ENCODE measurements at places on chromosomes 2 and 18.

DNA sequence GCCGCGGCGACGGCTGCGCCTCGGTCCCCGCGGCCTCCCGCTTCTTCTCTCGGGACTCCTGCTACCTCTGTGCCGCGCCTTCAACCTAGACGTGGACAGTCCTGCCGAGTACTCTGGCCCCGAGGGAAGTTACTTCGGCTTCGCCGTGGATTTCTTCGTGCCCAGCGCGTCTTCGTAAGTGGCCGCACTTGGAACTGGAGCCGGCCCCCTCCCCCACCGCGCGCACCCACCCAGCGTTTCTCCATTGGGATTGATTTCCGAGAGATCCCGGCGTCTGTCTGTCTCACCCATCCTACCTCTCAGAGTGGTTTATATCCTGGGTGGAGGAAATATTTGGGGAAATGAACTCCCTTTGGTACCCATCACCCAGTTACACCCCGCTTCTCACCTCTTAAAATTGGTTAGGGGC is 498 bp downstream of the ITGAV start:
- DNase-seq, result no peak

- no peak for DNase-seq
Measured at GRCh38 chr2:102103992-102104871, 38.3 kb upstream of the IL1R1 start.

- DNase-seq, result no peak
Measured at GRCh38 chr2:15968280-15969178, 28.2 kb downstream of the MYCN start.

DNA sequence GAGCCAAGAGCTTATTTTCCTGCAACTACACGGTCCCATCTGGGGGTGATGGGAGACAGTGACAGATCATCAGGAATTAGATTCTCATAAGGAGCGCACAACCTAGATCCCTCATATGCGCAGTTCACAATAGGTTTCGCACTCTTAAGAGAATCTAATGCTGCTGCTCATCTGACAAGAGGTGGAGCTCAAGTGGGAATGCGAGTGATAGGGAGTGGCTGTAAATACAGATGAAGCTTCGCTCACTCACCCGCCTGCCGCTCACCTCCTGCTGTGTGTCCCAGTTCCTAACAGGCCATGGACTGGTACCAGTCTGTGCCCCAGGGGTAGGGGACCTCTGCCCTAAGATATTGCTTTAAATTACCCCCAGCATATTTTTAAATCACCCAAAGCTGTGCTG is 10.8 kb downstream of the LRRFIP1 start:
- no peak for DNase-seq

DNA sequence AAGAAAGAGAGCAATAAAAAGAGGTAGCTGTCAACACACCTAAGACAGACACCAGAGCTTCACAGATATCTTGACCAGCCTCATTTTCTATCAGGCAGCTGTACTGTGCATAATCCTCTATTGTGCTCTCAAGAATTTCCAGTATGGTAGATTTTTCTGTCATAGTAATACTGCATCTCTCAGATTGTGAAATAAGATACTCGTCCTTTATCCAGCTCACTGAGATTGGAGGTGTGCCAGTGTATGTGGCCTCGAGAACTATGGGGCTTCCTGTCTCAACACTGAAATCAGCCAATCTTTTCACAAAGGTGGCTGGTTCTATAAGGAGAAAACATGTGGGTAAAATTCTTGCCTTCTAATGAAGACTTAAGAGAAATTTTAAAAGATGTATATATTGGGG is 88.9 kb downstream of the TTN start:
- no peak for DNase-seq

DNA sequence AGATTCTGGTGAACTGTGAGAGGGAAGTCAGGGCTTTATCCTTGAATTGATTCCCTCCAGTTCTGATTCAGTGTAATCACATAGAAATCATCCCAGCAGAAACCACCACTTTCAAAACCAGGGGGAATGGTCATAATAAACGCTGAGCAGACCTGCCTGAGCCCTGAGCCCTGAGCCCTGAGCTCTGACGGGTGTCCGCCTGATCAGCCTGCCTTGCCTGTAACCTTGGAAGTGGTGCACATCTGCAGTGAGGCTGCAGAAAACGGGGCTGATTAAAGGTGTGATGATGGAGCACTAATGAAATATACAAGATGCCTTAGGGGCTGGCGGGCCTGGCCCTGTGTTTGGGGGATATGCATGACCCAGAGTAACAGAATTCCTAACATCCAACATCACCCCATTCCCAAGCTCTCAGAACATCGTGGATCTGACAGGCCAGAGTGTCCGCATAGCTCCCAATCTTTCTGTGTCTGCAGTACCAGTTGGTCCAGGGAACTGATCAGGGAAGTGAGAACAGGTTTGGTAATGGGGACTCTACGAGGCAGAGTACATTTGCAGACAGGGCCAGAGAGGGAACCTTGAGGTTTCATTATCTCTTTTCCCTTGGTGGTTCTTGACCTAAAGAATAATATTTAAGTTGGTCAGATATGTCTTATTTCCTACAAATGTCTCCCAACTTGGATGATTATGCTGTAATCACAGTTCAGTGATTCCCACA is 37.8 kb downstream of the KCTD18 start:
- DNase-seq, result no peak
